ENCODE measurements at places on chromosomes 7 and 10.

GRCh38 chr10:55631071-55631654 is 729.9 kb downstream of the ZWINT start:
- peak; percentile 65 for DNase-seq

DNA sequence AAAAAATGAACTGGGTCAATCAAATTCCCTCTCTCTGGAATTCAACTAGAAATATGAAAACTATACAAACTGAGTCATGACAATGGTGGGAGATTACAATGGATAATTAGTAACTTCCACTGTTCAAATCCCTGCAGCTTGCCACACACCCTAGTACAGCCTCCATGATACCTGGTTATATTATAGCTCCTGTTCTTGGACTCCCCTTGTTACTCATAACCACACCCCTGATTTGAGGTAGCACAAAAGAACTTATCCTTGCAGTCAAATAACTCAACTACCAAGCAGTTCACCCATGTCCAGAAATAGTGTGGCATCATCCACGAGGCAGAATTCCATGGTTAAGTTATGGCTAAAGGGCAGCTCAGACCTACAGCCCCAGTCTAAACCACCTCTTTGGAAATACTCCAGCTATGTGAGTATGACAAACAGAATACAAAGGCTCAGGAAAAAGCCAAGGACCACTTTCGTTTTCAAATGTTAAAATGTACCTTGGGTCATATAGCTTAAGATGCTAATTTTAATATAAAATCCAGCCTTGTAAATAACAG is 164.7 kb downstream of the CPEB3 start:
- DNase-seq: no peak

DNA sequence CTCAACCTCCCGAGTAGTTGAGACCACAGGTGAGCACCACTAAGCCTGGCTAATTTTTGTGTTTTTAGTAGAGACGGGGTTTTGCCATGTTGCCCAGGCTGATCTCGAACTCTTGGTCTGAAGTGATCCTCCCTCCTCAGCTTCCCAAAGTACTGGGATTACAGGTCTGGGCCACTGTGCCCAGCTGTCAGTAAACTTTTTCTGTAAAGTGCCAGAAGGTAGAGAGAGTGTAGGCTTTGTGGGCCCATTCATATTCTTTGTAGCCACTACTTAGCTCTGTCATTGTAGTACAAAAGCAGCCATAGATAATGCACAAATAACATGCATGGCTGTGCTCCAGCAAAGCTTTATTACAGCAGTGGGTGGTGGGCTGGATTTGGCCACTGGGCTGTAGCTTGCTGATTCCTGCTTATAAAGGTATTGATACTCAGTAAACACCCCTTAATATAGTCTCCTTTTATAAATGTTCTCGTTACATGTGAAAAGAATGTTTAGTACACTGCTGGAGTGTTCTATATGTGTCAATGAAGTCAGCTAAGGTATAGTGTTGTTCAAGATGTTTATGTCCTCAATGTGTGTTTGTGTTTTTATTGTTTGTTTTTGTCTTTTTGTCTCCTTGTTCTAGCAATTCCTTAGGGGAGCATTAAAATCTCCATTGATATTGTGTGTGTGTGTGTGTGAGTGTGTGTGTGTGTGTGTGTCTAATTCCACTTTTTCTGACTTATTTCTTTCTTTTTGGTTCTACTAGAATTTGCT is 644.7 kb upstream of the DPP6 start:
- no peak for DNase-seq

- DNase-seq: no peak
These were observed 167.8 kb upstream of the ITGB1 start for GRCh38 chr10:33125522-33126517.

DNA sequence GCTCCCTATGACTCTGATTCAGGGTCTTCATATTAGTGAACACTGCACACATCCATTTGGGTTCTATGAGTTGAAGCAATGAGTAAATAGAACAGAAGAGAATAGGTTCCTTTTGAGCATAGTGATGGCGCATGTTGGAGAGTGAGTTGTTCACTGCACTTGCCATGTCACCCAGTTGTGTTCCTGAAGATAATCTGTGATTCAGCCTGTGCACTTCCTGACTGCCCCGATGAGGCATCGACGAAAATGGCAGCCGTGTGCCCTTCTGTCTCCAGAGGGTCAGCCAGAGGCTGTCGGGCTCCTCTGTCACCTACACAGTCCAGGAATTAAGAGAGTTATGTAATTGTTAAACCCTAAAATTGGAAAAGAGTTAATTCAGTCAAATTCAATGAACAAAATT is 94.7 kb downstream of the GALNT11 start:
- DNase-seq: peak; percentile 4

- peak; percentile 68 for DNase-seq
These were observed 1.1 kb upstream of the PWWP2B start for GRCh38 chr10:132395704-132396493.

DNA sequence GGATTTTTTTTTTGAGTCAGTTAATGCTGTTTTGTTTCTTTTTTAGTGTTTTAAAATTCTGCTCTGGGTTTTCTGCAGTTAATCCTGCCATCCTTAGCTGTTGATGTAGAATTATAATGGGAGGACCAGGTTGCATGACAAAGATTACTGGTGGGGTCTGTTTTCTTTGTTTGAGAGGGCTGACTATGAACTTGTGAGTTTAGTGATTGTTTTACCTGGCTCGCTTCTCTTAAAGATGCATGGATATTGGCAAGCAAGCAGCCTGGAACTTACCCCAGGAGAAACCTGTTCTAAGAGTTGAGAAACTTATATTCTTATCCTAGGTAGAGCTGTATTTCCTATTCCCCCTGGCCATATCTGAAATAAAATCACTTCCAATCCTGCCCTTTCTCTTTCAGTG is 727.8 kb downstream of the GRM8 start:
- no peak for DNase-seq

DNA sequence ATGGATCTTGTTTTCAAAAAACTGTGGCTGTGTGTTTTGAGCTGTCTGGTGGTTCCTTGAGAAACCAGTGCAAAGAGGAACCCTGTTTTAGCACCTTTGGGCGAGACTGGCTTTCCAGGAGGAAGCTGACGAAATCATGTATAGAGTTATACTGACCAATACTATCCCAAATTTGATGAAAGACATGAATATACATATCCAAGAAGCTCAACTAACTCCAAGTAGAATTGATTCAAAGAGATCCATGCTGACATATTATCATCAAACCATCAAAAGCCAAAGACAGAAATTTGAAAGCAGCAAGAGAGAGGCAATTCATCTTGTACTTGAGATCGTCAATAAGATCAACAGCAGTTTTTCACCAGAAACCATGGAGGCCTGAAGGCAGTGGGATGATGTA is 610.7 kb downstream of the DNAJB6 start:
- DNase-seq: no peak

DNA sequence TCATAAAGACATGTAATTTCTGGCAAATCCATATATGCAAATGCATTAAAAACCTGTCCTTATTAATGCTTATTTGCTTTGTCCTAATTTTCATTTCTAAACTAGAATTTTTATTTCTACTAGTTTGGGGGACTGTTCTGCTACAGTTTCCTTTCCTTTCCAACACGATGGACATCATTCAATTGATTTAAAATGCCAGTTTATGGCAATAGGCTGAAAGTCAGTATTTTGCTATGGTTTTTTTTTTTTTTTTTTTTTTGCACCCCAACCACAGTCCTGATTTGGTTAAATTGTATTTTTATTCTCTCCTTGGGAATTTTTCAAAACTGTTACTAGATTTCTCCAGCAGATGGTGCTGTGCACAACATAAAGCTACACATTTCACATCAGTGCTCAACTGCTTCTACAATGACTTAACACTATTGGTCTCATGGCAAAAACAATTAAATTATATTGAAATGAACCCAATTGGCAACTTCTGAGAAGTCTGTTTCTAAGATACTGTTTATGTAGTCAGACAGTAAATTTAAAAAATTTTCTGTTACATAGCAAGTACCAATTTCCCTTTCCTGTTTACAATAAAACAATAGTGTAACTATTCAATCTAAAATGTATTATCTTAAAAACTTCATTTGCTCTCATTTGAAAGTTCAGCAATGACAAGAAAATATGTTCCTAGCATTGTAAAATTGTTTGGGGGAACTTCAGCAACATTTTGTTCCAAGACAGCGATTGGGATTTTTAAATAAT is 193.8 kb upstream of the CCDC6 start:
- peak; percentile 76 for DNase-seq

GRCh38 chr10:71015674-71016073 is 127.3 kb upstream of the PCBD1 start:
- DNase-seq: no peak

DNA sequence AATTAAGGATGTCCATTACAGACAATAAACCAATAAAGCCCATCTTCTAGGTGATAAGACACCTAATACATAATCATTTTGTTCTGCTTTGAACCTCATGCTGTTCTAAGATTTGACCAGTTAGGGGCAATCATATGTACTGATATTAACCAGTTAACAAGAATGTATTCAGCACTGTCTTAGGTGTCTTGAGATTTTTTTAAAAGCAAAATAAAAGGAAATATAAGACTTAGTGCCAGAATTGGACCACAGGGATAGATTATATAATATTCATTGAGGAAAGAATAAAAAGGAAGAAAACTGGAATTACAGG is 32.0 kb downstream of the IMMP2L start:
- no peak for DNase-seq

GRCh38 chr10:128419466-128420019 is 293.3 kb upstream of the MKI67 start:
- DNase-seq: no peak

DNA sequence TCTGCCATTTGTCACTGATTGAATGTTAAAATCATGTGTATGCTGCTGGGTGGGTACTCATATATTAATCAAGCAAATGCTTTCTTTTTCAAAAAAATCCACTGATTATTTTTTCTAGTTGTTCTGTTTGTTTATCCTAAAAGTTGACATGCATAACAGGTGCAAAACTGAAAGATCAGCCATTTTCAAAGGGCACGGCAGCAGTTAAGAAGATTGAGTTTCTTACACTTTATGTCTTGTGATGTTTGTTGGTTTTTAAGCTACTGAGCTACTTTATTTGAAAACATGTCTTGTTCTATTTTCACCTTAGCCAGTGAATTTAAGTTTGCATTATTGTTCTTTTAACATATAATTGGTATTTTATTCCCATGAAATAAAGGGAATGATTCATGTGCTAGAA is 45.8 kb downstream of the PPP1R3A start:
- DNase-seq: no peak

GRCh38 chr10:18610517-18610916 is 40.9 kb downstream of the NSUN6 start:
- peak; percentile 77 for DNase-seq

DNA sequence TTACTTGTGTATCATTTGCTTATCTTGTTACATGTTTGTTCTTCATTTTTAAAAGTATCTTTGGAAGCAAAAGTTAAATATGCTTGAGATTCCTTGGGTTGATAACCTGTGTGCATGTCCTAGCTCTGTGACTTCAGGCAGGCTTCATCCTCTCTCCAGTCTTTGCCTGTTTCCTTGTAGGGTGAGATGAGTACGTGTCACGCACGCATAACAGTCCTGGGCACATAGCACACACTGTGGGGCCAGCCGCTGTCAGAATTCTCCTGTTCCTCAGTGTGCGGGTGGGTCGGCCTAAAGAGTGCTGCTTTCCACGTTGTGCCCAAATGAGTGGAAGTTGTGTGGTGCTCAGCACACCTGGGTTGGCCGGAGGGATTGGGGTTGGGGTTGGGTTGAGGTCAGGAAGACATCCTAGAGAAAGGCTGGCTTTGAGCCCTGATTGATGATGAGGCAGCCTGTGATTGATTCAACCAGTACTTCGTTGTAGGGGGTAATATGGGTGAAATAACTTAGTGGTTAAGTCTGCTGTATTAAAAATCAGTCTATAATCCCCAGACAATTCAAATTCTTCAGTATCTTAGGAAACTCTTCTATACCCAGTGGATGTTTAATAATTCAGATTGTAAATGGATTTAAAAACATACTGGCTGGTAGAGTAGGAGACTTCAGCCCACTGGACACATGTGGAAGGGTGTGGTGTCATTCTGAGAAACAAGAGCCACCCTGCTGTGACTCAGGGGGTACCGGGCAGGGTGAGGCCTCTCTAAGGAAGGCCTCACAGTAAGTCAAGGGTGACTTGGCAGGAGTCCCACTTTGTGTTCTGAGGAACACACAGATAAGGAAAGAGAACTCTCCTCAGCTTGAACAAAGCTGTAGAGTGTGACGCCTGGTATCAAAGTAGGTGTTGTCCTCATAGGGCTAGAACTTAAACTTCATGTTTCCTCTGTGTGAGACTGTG is 54.8 kb downstream of the DAGLB start:
- peak; percentile 90 for DNase-seq

GRCh38 chr10:32692174-32692573 is 246.2 kb downstream of the CCDC7 start:
- DNase-seq: peak; percentile 86
